ENCODE measurements at places on chromosomes 4 and X.

DNA sequence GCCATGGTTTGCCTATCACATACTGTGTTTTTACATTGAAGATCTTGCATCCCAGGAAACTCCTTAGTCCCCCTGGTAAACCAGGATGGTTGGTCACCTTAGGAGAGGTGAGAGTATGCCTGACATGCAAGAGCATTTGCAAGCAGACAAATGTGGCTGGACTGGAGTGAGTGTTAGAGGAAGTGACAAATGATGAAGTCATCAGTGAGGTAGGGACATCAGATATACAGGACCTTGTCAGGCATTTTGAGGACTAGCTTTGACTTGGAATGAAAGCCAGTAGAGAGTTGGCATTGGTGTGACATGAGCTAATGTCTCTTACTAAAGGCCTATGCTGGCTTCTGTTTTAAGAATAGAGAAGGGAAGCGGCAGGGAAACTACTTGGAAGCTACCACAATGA, 124.9 kb downstream of the FRMPD4 start:
- DNase-seq, result no peak

- DNase-seq, result no peak
Measured at GRCh38 chr4:5044341-5044740, 6.9 kb upstream of the STK32B start.

GRCh38 chrX:54495814-54496516, at the start of gene FGD1:
Gene FGD1, minus strand, starts transcription at chrX:54496234. Its CDS starts 802 bp downstream, at chrX:54495432.
- peak; percentile 39 for DNase-seq

- DNase-seq, result no peak
Measured at GRCh38 chrX:129665916-129666644, 11.3 kb upstream of the APLN start.

Data from activated CD8-positive, alpha-beta memory T cell treated with anti-CD3 and anti-CD28 coated beads, Interleukin-2, amount 10 ng/mL, durations not matched to agents 7 days and 5 days (primary cell).